Inflammatory macrophage treated with lipopolysaccharide for 1 hour (primary cell): ENCODE measurements at places on chromosomes 5 and 9.

- no peak for DNase-seq
Observed at GRCh38 chr9:69363191-69363590, 38.2 kb downstream of the ENTREP1 start.

GRCh38 chr9:137026828-137027227, 1.2 kb downstream of the ABCA2 start:
- no peak for DNase-seq

DNA sequence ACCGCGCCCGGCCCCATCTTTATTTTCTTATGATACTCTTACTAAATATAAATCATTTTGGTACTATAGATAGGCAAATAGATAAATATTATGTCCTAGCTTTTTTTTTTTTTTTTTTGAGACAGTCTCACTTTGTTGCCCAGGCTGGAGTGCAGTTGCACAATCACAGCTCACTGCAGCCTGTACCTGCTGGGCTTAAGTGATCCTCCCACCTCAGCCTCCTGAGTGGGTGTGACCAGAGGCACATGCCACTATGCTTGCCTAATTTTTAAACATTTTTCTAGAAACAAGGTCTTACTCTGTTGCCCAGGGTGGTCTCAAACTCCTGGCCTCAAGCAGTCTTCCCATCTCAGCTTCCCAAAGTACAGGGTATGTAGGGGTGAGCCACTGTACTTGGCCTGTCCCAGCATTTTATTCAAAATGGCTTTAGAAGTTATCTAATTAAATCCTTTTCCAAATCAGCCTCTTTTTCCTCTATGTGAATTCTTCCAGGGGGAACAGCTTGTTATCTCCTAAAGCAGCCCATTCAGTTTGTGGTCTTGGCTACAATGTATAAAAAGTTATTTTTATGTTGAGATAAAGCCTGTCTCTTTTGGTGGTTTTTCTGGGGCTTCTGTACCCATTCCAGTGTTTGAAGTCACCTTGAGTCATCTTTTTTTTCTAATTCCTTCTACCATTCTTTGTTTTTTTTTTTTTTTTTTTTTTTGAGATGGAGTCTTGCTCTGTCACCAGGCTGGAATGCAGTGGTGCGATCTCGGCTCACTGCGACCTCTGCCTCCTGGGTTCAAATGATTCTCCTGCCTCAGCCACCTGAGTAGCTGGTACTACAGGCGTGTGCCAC, 12.1 kb downstream of the MELK start:
- no peak for DNase-seq

GRCh38 chr5:110256298-110256697, 470.2 kb downstream of the TMEM232 start:
- DNase-seq: no peak

DNA sequence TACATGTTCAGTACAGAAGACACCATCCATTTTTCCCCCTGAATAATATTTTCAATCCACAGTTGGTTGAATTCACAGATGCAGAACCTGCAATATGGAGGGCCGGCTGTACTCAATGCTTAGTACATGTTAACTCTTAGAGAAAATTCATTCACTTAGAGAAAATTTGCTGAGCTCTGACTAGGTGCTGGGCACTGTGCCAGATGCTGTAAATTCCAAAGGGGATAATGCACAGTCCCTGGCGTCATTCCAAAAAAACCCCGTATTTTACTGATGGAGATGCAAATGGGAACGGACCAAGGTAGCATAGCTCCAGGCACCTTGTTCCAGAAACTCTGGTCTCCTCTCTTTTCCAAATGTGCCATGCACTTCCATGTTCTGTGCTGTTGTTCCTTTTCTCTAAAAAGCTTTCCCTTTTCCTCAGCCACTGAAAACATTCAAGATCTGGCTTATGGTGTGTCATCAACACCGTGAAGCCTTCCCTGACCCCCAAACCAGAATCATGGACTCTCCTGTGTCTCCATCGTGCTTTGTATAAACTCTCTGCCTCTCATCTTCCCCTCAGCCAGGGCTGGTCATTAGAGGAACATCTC, 55.7 kb upstream of the COL15A1 start:
- DNase-seq: no peak

DNA sequence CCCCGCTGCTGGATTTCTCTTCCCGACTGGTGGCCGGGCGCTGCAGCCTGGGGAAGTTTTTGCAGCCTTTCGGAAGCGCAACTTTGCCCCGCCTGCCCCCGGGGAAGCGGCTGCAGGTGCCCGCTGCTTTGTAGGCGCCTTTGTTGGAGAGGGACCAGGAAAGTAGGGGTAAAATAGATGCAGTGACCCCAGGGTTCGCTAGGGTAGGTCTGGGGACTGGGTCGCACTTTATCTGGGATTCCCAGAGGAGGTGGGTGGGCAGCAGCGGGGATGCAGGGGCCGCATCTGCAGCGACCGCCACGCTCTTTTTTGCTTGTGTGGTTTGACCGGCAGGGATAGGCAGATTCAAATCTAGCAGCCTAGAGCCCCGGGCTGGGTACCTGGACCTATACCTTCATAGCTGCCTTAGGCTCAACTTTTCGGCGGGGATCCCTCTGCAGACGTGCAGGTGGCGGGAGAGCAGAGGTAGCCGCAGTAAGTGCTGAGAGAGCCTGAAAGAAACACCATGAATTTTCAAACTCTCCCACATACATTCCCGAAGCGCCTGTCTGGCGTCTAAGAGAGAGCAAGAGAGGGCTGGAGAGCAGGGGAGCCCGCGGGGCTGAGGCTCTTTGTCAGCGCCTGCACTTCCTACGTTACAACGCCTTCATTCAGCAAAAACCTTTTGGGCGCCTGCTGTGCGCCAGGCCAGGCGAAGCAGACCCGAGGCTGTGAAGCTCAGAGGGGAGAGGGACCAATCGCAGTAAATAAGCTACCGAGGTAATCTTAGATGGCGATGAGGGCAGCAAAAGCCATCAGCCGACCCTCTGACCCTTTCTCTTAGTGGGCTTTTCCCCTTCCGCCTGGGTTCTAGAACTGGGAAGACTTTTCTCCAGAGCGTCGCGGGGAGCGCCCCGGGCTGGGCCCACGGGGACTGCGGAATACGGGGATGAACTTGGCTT, 642 bp downstream of the SV2C start:
- DNase-seq: no peak

GRCh38 chr9:99004717-99005460, 61.2 kb downstream of the COL15A1 start:
- DNase-seq: no peak

GRCh38 chr9:38031594-38031993, 37.4 kb downstream of the SHB start:
- DNase-seq: no peak

DNA sequence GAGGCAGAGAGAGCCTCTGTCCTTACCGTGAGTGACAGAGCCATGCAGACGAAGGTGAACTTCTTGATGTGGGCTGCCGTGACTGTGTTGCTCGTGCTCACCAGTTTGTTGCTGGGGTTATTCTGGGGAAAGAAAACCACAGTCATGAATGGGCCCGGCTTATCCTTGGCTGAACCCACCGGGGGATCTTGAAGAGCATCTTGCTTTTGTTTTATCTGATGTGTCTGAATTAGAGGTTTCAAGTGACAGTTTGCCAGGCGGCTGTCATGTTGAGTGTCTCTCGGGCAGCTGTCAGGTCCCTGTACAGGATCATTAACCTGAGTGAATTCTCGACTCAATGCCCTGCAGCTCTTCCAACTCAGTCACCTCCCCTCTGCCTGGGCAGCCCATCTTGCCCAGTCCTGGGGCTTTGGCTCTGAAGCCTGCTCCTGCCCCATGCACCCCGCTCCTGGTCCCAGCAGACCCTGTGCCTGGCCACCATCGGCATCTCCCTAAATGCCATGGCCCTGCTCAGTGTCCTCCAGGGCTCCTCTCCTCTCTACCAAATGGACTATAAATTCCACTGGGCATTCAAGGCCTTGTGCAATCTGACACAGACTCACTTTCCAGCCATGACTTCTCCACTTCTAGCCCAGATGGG, 77.4 kb downstream of the OTULIN start:
- no peak for DNase-seq

- no peak for DNase-seq
Observed at GRCh38 chr5:17089690-17090089, 127.7 kb upstream of the BASP1 start.

DNA sequence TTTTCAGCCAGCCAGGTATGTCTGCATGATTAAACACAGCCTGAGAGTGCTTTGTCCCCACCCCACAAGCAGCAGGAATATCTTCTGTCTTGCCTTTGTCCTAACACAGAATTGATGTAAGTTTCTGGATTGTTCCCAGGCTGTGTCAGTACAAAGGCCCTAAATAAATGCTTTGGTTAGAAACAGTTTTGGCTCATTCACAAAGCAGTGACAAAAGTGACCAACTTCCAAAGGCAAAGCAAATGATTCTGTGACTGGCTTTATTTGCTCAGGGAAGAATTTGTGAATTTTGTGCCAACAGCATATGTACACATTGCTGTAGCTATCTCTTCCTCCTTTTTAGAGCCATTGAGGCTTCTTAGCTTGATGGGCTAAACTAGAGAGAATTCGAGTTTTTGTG, 133.7 kb downstream of the PLPPR1 start:
- DNase-seq: no peak

DNA sequence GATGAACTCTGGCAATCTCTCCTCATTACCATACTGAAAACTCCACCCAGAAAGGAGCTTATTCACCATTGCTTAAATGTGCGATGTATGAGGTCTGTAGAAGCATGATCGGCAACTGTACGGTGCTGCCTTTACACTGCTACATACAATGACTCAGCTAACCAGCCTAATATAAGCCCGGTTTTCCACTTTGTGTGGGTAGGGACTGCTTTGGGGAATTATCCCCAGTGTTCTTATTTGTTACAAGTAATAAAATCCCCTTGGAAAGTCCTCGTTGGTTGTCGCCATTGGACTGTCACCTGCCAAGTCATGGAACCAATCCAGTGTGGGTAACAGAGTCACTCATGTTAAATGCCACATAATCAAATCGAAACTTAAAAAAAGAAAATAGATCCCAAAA, 23.5 kb upstream of the TENT2 start:
- peak; percentile 78 for DNase-seq

GRCh38 chr5:56476487-56476856, 243.3 kb upstream of the ANKRD55 start:
- no peak for DNase-seq

- no peak for DNase-seq
Observed at GRCh38 chr5:149040421-149040820, 22.4 kb downstream of the SH3TC2 start.

DNA sequence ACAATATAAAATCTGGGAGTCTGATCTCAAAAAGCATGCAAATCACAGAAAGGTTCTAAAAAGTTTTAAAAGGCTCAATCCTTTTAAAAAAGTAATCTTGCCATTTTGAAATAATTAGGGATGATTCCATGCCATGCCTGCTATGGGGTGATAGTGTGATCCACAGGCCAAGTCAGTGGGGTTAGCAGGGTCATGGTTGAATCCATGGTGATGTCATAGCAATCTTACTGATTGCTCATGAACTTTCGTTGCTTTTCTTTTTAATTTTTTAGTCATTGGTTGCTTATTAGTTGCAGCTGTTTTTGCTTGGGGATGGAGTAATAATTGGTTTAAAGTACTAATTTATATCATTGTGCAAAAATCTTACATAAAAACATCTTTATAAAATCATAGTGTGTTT, 485.0 kb downstream of the ENC1 start:
- DNase-seq: no peak

DNA sequence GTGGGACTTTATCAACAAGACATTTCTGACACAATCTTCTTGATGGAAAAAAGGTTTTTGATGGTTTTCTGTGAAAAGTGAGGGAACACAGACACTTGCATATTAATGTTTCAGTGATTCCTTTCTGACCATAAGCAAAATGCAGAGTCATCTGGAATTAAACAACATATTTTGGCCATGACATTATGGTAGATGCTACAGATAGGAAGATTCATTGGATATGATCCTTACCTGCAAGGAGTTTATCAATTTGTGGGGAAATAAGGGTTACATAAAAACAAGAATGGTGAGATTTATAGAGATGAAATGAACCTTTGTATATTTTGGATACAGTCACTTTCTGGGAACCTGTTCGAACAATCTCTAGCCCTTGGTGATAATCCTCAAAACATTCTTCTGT, 155.3 kb upstream of the GNA14 start:
- DNase-seq: no peak

GRCh38 chr9:110638381-110638954, 30.1 kb upstream of the MUSK start:
- peak; percentile 25 for DNase-seq

DNA sequence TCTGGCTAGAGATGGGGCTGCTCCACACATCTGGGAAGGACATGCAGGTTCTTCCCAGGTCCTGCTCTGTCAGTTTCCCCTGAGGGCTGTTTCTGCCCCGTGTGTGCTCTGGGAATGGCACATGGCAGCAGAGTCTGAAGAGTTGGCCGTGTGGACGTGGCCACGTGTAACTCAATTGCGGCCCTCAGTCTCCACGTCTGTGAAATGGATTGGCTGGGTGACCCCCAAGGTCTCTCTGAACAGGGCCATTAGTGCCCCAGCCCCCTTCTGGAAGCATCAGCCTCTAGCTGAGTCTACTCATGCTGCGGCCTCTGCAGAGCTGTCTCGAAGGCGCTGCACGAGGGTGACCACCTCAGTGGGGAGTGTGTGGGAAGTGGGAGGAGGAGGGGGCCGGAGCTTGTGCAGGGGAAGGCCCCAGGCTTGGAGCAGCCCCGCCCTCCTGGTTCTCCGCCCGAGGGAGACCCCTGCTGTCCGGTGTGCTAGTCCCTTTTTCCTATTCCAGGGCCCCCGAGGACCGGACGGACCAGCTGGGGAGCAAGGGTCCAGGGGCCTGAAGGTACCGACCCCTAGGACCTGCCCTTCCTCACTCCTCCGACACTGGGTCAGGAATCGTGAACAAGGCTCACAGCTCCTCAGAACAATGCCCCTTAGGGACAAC, 58.9 kb upstream of the ORM1 start:
- DNase-seq: no peak

- peak; percentile 58 for DNase-seq
Observed at GRCh38 chr5:142770650-142771609, 753 bp downstream of the ARHGAP26 start.

- DNase-seq: no peak
Observed at GRCh38 chr5:5467737-5468136, 45.3 kb downstream of the ICE1 start.

GRCh38 chr9:18673179-18673578, 199.2 kb downstream of the ADAMTSL1 start:
- DNase-seq: no peak

DNA sequence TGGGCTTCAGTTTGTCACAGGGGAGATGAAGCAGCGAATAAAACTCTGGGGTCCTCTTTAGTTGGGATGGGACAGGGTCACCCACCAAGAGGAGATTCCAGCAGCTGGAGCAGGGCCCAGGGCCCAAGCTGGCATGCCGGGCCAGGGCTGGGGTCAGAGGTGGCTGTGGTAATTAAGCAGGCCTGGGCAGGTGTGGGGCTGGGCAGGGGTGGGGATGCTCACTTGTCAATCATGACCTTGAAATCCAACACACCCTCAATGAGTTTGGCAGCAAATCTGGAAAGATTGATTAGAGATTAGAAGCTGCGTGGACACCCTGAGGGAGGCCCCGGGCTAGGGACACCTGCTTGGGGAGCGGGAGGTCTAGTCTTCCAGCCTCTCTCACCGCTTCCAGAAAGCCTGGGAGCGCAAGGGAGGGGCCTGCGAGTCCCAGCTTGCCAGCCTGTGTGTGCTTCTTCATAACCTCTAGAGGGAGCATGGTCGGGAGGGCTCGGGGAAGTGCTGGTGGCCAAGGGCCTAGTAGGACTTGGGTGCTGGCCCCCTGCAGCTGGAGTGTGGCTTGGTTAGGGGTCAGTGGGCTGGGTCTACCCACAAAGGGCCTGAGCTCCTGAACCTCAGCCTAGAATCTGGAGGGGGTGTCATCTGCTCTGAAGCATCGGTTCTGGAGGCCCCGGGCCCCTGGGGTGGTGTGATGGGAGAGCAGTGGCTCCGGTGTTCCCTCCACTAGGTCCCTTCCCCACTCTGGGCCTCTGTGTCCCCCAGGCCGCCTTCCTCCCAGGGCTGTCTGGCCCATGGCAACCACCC, 7.6 kb downstream of the CRAT start:
- peak; percentile 62 for DNase-seq

- DNase-seq: no peak
Observed at GRCh38 chr5:154727361-154727760, 27.8 kb upstream of the LARP1 start.
